ENCODE measurements at places on chromosomes 11 and 22.
A peak's percentile ranks its signal among the peaks of the same experiment; 100 is the strongest.

- DNase-seq: no peak
Measured at GRCh38 chr22:42925598-42925997, 68.5 kb upstream of the ARFGAP3 start.

DNA sequence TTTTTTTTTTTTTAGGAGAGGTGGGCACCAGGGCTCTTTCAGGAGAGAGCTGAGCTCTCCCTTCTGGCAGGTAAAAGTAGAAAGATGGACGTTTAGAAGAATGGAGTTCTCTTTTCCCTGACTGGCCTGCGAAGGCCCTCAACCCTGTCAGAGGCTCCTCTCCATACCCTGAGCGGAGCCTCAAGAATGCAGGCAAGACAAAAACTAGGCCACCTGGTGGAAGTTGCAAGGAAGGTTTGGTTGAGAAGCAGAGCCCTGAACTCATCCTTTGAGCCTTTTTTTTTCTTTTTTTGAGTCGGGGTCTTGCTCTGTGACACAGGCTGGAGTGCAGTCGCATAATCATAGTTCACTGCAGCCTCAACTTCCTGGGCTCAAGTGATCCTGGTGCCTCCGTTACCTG, 1.4 kb downstream of the OTOG start:
- no peak for DNase-seq

DNA sequence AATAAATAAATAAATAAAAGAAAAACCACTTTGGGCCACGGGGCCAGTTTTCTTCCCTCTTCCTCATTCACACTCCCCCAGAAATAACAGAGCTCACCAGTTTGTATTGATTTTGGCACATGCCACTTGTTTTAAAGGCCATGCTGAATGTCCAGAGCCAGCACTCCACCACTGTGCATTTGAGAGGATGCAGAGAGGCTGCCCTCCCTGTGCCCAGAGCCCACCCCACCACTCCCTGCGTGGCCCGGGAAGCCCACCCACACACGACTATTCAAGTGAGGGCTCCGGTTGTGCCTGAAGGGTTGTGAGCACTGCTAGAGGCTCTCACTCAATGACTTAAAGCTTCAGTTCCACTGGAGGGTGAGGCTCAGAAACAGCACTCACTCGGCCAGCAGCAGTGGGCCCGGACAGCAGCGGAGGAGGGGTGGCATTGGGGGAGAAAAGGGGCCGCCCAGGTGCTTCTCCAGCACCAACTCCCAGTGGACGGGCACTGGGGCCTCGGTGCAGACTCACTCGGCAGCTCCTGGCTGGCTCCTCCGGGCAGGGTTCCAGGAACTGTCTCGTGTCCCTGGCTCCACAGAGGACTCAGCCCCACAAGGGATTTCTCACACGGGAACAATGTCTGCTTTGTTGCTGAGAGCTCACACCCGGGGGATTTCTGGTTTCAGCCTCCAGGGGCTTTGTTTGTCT, 112.7 kb downstream of the SHANK2 start:
- no peak for DNase-seq

DNA sequence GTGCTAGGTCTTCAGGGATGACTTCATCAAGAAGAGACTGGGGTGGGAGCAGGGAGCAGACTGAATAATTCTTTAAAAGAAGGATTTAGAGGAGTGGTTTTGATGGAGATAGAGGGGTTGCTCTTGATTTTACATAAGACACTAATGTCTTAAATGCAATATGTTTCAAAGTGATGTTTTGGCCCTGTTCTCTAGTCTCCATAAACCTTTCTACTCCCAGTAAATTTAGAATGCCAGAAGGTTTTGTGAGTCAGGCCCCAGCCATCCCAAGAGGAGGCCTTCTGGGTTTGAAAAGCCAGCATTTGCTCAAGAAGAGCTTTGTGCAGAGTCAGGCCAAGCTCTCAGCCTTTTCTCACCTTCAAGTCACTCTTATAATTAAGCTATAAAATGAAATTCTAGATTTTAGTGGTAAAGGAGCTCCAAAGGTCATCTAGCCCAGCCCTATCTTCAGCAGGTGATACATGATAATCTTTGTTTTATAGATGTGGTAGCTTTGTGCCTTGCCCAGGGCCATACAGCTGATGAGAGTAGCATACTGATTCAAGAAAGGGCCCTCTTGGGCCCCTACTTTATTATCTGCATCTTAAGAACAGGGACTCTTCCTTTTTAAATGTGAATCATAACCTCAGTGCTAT, 122.8 kb upstream of the MTNR1B start:
- no peak for DNase-seq

DNA sequence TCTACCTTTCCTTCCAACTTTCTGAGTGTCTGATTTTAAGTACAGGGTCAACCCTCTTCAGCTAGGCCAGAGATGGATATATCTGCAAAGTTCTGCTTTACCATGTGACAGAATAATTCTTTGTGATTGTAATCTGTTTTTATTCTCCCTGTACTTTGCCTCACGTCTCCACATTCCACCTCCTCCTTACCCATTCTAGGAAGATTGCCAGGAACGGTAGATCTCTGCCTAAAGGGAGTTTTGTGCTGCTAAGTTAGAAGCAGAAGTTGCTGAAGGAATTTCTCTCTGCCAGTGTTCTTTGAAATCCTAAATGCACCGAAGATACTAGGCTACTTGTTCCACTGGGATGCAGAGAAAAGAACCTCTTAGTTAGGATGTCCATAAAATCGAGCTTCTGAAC, 20.7 kb upstream of the FAM181B start:
- no peak for DNase-seq

DNA sequence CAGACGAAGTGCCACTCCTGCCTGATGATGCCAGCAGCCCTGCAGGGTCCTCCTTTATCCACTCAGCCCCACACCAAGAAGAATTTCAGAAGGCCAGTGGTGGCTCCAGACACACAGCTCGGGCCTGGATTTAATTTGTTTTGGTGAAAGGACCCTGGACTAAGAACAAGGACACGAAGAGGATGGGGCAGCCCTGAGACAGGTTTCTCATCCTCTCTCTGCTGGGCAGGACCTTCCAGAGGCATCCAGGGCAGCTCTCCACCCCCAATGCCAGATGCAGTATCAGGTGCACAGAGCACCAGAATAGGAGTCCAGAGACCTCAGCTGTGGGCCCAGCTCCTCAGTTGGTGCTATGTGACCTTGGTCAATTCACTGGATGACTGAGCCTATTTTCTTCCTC, 72.0 kb downstream of the TRIM29 start:
- no peak for DNase-seq

DNA sequence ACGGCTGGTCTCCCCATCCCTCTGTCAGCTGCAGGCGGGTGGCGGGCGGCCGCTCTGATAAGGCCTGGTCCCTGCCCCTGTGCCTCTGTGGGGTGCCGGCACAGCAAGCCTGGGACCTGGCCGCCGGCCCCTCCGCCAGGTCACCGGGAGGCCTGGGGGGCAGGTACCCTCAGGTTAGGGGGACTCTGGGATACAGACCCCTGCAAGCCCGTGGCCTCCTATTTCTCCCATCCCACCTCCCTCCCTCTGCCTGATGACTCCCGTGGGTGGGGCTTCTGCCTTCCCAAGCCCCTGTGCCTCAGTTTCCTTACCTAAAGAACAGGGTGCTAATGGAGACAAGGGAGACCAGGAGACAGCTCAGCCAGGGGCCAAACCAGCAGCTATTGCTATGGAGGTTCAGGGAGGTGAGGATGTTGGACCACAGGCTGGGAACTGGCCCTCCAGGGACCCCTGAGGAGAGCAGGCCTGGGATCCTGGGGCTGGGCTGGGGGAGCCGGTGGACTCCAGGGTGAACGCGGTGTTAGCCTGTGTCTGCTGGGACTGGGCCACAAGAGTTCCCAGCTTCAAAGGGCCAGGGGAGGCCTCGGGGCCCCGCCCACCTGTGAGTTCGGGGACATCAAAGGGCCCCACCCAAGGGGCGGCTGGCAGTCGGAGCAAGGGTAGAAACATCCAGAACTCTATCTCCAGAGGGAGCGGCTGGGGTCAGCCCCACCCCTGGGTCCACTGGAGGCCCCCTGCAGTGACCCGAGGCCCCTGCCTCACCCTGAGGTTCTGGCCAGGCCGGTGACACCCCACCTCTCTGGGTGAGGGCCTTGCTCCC, 32.0 kb upstream of the TH start:
- no peak for DNase-seq

- DNase-seq: no peak
Measured at GRCh38 chr11:68028802-68029545, 1.5 kb upstream of the NDUFS8 start.

- peak; percentile 65 for DNase-seq
Measured at GRCh38 chr22:36641902-36642640, 61.5 kb downstream of the CACNG2 start.

DNA sequence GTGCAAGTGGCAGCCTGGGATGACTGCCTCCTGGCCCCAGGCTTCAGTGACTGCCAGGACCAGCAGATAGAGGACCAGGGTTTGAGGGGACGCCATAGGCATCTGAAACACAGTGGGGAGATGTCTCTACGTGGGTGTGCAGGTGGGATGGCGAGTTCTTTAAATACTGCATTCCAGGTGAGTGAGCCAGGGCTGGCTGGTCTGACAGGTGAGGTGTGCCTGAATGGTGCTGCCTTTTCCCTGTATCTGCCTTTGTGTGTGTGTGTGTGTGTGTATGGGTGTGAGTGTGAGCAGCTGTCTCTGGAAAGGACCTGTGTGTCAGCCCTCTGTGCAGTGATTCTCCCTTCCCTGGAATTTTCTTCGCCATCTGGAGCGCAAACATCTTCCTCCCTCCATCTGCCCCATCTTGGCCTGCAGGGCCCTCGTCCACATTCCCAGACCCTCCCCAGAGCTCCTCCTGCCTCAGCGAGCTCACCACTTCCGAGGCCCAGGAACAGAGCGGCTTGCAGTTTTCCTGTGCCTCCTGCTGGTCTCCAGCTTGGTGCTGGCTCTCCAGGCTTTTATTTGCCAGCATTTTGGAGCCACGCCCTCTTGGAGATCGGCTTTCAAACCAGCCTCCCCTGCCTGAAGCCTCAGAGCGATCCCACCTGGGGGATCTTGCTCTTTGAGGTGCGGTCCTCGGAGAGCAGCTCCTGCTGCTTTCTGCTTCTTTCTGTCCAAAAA, at the start of gene GPHA2:
TSS of gene GPHA2 (minus strand) at position 535 of the 723 bp plus-strand sequence. CDS start at position 102, 433 bp downstream.
- DNase-seq: no peak

GRCh38 chr22:37750596-37751162, 53.8 kb downstream of the TRIOBP start:
- DNase-seq: no peak

DNA sequence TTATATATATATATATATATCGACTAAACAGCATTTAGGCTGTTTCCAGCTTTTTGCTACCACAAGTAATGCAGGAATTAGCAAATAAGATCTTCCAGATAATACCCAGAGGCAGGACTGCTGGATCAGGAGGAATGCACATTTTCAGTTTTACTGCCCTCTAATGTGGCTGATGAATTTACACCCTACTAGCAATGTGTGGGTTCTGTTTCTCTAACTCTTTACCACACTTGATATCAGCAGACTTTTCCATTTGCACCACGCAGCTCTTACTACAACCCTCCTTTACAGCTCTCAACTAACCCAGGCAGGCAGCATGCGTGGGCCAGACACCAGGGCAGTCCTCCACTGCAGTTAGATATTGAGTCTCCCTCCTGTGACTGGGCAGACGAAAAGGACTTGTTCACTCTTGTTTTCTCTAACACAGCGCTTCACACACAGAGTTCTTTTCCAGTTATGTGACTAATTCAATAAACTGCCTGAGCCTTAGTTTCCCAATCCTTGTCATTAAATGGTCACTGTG, 67.7 kb downstream of the IGLL5 start:
- no peak for DNase-seq

DNA sequence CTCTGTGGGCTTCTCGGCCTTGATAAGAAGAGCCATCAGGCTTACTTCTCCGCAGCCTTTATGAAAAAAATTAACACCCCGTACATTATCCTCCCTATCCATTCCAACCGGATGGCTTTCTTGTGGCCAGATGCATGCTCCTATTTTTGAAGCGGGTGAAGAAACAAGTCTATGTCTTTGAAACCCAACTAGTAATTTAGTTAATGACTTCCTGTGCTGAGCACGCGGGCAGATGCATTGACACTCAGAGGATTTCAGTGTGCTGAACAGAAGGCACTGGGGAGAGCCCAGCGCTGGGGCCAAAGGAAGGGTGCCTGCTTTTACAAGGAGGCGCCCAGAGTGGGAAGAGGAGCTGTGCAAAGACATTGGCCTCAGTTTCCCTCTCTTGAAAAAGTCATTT, 53.3 kb downstream of the ARHGAP8 start:
- DNase-seq: no peak

DNA sequence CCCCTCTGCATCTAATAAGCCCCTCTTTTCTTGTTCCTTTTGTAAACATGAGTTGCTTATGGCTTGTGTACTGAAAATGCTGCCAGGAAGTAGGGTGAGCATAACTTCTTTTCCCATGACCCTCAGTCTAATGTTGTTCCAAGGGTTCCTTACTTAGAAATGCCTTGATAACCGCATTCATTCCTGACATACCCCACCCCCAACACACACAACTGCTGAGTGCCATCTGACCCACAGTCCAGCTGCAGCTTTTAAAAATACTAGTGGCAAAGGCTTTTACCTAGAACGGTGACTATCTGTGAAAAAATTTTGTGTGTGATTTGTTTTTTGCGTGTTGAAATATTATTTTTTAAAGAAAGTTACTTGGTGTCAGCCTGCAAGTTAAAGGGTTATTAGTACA, 52.6 kb downstream of the ARHGAP42 start:
- peak; percentile 86 for DNase-seq

DNA sequence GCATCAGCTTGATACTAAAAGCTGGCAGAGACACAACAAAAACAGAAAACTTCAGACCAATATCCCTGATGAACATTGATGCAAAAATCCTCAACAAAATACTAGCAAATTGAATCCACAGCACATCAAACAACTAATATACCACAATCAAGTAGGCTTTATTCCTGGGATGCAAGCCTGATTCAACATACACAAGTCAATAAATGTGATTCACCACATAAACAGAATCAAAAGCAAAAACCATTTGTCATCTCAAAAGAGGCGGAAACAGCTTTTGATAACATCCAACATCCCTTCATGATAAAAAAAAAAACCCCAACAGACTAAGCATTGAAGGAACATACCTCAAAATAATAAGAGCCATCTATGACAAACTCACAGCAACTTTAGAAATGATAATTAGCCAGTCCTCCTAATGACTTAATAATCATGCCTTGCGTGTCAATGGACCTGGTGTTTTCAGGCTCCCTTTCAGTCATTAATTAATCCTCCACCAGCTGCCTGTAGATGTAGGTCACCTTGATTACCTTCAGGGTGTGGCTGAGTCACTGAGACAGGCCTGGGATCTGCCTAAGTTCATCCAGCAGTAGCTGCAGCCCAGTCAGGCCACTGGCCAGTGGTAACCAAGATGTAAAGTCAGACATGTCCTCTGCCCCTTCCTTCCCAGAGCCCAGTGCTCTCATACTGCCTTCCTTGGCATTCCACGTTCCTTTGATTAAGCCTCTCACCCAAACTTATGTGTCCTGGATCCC, 109.8 kb downstream of the EHF start:
- no peak for DNase-seq

- DNase-seq: peak; percentile 78
Measured at GRCh38 chr22:40238425-40239344, 61.0 kb downstream of the TNRC6B start.

GRCh38 chr11:87173185-87174039, 135.7 kb downstream of the TMEM135 start:
- DNase-seq: peak; percentile 44

- DNase-seq: no peak
Measured at GRCh38 chr11:118281284-118281683, 17.2 kb upstream of the MPZL2 start.

GRCh38 chr22:41480397-41480735, 11.4 kb downstream of the ACO2 start:
- no peak for DNase-seq

GRCh38 chr22:47259990-47260389, 497.5 kb downstream of the TBC1D22A start:
- DNase-seq: no peak

- peak; percentile 11 for DNase-seq
Measured at GRCh38 chr11:59207988-59208451, 4.7 kb downstream of the MPEG1 start.

GRCh38 chr11:66061268-66061667, 8.8 kb upstream of the PACS1 start:
- no peak for DNase-seq
